ENCODE measurements at places on chromosomes 12 and 14.

DNA sequence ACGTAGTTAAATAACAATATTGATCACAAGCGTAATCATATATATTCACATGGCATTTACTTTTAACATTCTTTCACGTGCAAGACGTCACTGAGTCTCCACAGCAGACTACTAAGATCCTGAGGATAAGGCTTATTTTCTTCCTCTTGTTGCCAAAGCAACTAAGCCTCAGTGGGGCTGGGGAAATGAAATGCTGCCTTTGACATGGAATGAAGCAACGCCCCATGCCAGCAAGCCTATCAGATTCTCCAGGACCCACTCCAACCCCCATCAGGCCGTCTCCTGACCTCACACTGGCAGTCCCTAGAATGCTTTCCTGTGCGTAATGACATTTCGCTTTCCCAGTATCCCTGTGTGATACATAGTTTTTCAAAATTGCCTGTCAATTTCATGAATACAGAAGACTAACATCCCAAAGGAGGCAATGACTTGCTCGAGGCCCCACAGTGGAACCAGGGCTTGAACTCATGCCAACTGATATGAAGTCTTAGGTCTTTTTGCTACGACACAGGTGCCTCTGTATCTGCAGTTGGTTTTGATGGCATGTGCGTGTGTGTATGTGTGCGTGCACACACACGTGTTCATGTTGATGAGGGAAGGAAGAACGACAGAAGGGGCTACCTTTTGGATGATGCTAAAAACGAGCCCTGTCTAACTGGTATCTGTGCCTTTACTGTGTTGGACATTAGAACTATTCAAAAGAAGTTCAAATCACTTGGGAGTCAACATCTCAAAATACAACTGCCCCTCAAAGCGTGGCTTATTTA is 239.1 kb downstream of the VRK1 start:
- DNase-seq = no peak

DNA sequence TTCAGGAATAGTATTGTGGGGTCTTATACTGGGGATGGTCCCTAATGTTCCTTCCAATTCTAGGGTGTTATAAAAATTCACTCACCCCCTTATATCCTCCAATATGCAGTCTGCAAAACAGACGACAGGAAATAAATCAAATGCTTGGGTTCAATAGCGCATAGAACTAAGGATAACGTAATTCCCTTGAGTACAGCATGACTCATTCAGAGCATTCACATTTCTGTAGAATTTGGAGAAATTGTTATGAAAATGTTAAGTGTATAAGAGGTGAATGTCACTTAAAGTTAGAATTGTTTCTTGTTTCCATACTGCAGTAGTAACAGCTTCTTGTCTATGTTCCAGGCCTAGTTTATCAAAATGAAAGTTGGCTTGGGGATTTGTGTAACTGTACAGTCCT is 271.4 kb downstream of the RPS29 start:
- no peak for DNase-seq

DNA sequence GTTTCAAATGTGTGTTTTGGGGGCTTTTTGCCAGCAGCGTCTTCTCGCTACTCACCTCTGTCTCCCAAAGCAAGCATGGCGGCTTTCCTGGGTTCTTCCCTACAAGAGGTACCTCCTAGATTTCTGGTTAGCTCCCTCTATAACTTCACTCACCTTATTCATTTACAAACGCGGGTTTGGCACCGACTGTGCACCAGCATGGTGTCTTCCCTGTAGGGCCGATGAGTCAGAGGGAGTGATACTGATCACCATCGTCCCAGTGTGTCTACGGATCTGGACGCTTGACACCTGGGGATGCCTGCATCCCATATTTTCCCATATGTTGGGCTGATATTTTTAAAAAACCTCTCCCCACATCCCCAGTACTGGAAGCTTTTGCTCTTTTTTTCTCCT is 8.0 kb upstream of the SERPINA12 start:
- no peak for DNase-seq

GRCh38 chr12:48973531-48973930 is 2.0 kb upstream of the WNT10B start:
- no peak for DNase-seq

- DNase-seq = no peak
Observed at GRCh38 chr12:104684884-104685283, 228.1 kb downstream of the CHST11 start.

GRCh38 chr14:53019406-53019805 is 68.6 kb upstream of the FERMT2 start:
- no peak for DNase-seq

DNA sequence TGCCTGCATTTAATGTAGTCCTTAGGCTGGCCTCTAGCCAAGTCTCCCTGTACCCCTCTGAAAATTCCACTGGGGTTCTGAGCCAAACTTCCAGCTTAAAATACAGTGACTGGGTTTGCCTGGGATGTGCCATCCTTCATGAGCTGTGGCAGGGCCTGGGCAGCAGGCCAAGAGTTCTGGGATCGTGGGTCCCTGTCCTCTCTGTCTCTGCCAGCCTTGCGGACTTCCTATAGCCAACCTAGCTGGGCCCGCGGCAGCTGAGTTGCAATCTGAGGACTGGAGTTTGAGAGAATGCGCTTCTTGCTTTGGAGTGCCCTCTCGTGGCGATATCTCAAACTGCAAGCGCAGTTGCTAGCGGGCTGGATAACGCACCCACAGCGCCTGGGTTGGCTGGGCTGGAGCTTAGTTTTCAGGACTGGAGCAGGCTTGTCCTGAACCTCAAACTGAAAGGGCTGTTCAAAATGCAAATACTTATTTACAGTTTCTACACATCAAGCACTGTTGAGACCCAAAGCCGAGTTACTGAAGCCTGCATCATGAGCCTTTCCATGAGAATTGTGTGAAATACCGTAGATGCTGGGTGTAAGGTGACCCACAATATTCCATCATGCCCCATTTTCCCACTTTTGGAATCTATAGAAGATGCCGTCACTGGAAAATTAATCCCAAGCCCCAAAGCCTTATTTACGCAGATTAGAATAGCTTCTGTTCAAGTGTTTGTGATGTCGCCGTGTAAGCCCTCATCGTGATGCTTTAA is 7.3 kb upstream of the IFI27L2 start:
- peak; percentile 81 for DNase-seq

GRCh38 chr12:98208816-98209215 is 306.6 kb upstream of the TMPO start:
- DNase-seq = no peak

GRCh38 chr12:56816491-56816890 is 53.4 kb downstream of the HSD17B6 start:
- no peak for DNase-seq

DNA sequence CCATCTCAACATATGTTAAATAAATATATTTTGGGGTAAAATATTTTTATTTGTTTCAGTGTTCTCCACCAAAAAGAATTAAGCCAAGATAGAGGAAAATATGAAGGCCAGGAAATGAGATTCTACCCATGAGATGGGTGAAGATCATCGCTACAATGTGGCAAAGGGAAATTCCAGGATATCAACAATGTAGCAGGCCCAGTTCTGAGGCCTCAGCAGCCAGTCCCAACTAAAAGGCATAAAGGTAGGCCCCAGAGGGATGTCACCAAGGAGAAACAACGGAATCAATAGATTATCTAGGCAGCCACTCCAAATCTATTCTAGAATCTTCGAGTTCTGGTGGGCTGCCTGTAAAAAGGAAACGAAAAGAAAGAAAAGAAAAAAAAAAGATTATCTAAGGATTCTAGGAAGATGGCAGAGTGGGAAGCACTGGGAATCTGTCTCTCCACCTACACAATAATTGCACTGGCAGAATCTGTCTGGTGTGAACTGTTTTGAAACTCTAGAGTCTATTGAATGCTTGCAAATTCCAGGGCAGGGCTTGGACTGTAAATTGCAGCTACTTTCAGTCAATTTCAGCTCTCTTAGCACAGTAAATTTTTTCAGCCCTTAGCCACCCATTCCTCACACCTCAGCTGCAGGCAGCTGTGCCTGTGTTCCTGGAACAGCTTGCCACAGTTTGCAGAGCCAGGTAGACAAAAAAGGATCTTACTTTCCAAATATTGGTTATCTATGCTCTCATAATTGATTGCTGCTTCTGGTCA is 33.1 kb upstream of the MMP19 start:
- no peak for DNase-seq

DNA sequence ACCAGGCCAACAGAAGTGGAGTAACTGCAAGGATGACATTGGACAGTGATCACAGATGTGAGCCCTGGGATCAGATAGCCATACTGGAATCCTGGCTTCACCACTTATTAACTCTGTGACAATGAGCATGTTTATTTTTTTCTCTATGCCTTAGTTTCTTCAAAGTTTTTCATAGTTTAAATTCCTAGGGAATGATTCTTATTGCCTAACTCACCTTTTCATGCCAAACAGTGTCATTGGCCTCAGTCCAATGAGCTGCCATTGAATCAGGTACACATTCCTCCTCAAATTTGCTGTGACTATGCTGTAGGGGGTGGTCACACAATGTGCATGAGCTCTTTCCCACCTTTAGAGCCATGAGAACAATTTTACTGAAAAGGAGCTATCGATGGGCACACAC is 342.3 kb downstream of the SYT1 start:
- DNase-seq = no peak

GRCh38 chr12:56724972-56725722 is at the start of gene NACA:
Gene NACA, minus strand, starts transcription at chr12:56725299. Its CDS starts 778 bp downstream, at chr12:56724521.
- peak; percentile 99 for DNase-seq

GRCh38 chr12:81085832-81086231 is 8.0 kb downstream of the ACSS3 start:
- DNase-seq = no peak

DNA sequence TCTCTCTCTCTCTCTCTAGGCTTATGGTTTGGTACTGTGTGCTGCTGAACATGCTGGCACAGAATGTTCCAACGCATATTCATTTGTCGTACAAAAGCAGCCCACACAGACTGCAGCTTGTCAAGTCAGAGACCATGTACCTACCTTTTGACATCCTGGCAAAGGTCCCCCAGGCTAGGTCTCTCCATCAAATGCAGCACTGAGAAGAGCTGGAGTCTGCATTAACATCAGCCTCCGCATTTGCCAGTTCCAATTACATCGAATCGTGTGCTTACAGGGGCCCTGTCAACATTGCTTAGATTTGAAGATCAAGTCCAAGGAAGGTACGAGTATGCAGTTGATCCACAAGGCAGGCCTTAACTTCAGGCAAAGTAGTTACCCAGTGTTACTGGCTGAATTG is 47.9 kb downstream of the GPR135 start:
- DNase-seq = no peak

- DNase-seq = no peak
Observed at GRCh38 chr14:64060199-64060545, 207.4 kb downstream of the SYNE2 start.

DNA sequence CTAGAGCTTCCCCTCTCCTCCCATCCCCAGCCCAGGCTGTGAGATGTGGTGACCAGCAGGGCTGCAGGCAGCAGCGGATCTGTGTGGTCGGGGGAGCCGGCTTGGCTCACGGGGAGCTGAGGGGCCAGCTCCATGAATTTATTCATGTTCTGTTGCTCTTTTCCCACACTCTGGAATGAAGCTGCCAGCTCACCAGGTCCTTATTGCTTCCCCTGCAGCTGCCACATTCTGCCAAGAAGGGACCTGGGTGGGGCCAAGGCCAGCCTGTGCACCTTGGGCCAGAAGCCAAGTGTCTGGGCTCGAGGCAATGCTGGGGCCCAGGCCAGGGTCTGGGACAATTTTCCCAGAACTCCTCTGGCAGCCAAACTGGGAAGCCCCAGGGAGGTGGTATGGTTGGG is 2.5 kb upstream of the C1QL4 start:
- DNase-seq = no peak

DNA sequence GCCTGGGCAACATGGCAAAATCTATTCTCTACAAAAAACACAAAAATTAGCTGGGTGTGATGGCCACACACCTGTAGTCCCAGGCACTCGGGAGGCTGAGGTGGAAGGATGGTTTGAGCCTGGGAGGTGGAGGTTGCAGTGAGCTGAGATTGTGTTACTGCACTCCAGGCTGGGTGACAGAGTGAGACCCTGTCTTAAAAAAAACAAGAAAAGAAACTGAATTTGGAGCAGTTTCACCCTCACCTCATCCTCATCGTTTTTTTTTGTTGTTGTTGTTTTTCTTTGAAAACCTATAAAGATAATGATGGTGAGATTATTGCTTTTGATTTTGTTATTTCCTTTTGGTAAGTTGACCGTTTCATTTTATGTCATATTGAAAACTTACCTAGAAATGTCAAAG is 60.7 kb downstream of the SLC38A6 start:
- DNase-seq = no peak

- DNase-seq = no peak
Observed at GRCh38 chr12:120115692-120116440, 687 bp downstream of the RAB35 start.

DNA sequence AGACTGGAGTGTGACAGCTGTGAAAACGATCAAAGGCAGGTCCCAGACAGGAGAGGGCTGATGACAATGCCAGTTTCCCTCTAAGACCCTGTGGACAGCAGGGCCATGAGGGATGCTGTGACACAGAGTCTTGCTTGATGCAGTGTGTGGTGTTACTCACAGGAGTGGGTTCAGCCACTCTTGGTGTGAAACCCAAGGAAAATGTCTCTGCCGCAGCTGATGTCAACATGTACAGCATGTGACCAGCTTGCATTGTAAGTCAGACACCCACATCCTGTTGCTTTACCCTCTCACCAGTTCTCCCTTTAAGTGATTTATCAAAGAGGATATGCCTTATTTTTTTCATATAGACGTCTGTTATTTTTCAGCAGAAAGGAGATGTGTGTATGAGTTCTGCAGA is 268.6 kb downstream of the BTG1 start:
- DNase-seq = peak; percentile 78

GRCh38 chr12:133203344-133204263 is 22.3 kb downstream of the ZNF268 start:
- DNase-seq = no peak

GRCh38 chr14:66228267-66228970 is 257.8 kb upstream of the CCDC196 start:
- DNase-seq = no peak

GRCh38 chr14:72503696-72504368 is 390.1 kb downstream of the DPF3 start:
- DNase-seq = no peak

DNA sequence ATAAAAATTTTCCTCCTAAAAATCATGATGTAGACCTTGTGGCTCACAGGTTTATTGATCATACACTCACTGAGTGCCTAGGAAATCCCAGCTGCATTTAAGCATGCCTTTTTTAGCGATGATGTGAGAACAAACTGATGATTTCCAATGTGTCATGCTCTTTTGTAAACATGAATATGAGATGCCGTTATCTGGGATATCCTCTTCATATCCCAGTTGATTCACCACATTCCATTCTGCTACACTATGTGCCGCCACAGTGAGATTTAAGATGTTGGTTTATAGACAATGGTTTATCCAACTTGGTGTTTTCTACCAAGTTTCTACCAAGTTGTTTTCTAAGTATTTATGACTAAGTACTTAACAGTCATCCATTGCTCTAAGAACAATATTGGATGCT is 5.2 kb downstream of the OR4E1 start:
- no peak for DNase-seq

GRCh38 chr14:65703996-65704395 is 291.5 kb downstream of the FUT8 start:
- DNase-seq = no peak

GRCh38 chr14:100028990-100029677 is 36.1 kb upstream of the EVL start:
- DNase-seq = no peak
